ENCODE measurements at places on chromosomes 6 and 20.

GRCh38 chr20:43844778-43845614, 69.7 kb upstream of the TOX2 start:
- peak; percentile 94 for DNase-seq

GRCh38 chr6:67412035-67412434, 1223.0 kb upstream of the ADGRB3 start:
- no peak for DNase-seq

DNA sequence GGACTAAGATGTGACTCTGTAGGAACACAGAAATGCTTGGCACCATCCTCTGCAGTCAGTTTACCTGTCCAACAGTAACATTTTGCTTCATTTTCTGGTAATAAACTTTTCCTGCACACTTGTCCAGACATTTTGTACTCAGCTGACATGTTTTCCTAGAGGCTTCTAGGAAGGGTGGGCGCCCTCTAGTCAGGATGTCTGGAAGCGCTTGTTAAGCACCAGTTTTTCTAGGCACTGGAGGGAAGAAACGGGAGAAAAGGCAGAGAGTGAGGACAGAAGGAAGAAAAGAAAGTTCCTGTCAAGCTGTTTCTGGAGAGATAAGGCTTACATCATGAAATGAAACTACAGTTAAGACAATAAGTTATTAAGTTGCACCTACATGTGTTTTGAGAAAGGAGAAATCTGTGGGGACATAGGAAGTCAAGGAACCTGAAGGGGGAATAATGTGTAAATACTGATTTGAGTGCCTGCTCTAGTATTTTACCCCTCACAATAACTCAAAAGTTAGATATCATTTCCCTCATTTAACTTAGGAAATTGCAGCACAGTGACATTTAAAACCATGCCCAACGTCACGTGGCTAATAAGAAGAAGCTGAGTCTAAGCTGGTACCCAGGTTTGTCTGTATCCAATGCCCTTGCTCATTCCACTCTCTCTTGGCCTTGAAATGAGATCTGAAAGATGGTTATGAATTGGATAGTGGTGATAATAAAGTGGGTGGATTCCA, 42.7 kb upstream of the TNFRSF21 start:
- DNase-seq: no peak

DNA sequence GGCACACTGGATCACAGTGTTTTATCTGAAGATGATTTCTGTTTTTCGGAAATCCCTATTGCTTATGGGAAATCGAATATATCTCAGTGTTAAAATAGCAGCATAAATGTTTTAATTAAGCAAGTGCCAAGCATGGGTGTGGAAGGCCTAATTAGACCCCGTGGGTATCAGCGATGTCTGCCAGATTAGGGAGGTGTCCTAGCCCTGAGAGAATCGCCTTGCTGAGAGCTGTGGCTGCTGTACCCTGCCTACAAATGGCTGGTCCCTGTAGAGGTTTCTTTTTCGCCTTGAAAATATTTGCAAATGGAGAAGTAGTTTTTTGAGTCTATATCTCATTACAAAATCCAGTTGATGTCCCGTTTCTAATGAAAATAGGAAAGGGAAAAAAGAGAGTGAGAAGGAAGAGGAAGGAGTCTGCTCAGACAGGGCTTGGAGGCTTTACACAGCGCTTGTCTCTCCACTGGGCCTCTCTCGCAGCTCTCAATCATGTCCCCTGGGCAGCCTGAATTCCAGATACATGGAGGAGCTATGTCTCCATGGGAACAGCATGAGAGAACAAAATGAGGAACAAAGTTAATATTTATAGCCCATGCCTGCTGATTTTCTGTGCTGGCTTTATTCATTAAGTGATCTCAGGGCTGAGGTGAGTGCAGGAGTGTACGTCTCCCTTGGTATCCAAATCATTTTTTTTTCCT, 35.2 kb upstream of the BCLAF1 start:
- DNase-seq: no peak

DNA sequence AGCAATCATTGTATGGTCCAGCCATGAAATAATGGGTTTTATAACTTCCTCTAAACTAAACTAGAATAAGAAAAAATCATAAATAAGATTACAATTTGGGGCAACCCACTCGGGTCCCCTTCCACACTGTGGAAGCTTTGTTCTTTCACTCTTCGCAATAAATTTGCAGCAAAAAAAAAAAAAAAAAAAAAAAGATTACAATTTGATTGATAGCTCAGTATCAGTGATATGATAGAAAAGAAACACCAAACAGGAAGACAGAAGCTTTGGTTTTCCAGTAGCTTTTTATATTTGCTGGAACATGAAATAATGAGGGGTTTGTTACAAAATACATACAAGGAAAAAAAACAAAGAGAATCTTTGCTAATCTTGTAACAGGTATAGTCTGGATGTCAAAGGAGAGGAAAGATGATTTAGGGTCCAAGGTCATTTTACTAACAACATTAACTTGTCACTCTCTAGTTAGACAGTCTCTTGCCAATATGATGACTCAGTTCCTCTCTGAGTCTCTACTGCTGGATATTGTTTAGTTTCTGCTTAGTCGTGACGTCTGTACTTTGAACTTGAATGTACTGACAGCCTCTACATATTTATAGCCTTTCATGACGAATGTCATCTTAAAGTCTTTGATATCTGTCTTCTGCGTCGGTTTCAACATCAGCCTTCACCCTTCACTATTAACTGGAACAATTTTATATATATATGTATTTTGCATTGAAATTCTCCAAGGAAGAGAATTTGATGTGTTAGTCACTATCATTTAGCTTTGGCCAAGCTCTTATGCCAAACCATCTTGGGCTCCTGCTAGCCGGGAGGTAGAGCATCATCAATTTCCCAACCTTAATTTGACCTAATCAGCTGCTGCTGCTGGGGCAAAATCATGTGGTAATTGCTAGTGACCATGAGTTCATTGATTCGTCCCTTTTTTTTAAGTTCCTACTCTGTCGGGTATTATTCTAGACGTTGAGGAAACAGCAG, 213.1 kb upstream of the STXBP5 start:
- peak; percentile 59 for DNase-seq

DNA sequence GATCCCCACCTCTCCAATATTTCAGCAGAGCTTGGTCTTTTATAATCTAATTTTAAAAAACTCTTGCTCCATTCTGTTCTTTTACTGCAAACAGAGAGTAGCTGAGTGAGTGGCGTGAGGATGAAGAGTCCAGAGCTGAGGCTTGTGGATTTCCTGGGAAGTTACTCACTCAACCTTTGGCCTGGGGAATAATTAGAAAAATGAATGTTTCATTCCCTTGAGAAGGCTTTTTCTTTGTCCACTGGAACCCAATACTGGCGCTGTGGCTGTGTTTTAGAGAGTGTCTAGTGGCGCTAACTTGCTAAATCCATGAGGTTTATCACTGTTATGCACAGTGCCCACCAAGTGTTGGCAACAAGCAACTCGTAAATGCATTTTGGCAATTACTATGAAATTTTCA, 251.5 kb downstream of the HIVEP2 start:
- peak; percentile 73 for DNase-seq

Data from foreskin fibroblast (primary cell).